Urinary bladder (tissue), 4 donors: ENCODE measurements at places on chromosomes 11 and 22. TPM values are rescaled to one million over a fixed set of nuclear protein-coding genes. Genes with fewer than 3 reads are reported as not detected.

Gene PDE2A
- 18.6 TPM for total RNA-seq

Gene OR6Q1
- not detected for total RNA-seq

Gene SLC15A3
- total RNA-seq = 12.7 TPM

Gene DEUP1
- total RNA-seq = 0.16 TPM

Gene KRTAP5-11
- not detected for total RNA-seq
